ENCODE measurements at places on chromosomes 6 and 20.
A peak's percentile ranks its signal among the peaks of the same experiment; 100 is the strongest.

- DNase-seq: no peak
Measured at GRCh38 chr6:40722553-40723258, 135.5 kb upstream of the LRFN2 start.

DNA sequence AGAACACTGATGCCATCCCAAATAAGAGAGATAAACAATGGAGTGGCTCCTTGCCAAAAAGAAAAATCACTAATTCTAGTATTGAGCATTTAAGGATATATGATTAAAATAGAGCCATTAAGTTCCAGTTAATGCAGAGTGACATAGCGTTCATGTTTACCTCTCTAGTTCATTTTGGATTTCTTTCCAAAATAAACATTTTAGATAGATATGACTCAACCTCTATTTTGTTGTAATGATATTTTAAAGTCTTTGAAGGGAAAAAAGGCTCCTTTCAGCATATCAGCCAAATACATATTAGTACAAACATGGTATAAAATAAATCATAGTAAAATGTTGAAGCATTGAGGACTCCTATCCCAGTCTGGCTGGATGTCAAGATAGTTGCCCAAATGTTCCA lies 33.4 kb downstream of the RWDD2A start:
- no peak for DNase-seq

GRCh38 chr20:8756410-8756809 lies 312.5 kb upstream of the PLCB4 start:
- DNase-seq: peak; percentile 99

DNA sequence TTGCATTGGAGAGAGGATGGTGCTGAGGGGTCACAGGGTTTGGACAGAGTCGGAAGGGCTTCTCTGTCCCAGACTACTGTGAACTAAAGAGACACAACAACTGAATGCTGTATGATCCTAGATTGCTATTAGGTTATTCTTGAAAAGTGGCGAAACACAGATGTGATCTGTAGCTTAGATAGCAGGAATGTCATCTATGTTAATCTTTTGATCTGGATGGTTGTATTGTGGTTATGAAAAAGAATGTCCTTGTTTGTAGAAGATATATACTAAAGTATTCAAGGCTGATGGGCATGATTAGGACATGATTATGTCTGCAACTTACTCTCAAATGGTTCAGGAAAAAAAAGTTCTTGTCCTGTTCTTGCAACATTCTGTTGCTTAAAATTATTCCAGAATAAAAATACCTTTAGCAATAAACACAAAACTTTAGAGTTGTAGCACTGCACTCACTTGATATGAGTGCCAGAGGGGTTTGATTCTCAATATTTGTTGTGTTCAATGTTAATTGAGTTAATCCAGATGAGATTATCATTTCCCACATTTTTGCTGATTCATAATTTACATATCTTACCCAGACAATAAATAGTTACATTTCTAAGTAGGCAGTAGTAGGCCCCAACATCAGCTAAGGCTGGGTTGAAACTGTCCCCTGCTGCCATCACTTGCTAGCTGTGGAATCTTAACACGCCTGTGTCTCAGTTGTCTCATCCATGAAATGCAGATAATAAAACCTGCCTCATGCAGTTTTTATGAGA lies 645.2 kb downstream of the KIF16B start:
- no peak for DNase-seq

DNA sequence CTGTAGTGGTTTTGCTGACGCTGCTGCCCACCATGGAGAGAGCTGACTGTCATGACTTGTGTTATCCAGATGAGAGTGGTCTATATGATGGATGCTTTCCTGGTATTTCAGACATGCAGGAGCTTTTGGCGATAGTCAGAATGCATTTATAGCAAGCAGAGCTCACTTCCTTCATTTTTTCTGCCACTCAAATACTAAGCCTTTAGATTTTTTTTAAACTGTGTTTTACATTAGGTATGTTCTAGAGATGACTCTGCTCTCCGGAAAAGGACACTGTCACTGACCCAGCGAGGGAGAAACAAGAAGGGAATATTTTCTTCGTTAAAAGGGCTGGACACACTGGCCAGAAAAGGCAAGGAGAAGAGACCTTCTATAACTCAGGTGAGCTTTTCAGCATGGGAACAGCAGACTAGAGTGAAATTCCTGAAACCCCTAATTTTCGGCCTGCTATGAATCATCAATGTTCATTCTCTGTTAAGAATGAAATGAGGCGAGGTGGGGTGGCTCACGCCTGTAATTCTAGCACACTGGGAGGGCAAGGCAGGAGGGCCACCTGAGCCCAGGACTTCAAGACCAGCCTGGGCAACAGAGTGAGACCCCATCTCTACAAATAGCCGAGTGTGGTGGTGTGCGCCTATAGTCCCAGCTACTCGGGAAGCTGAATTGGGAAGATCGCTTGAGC lies 98.6 kb upstream of the CLDN20 start:
- DNase-seq: no peak

GRCh38 chr20:51211191-51211590 lies 188.3 kb upstream of the KCNG1 start:
- no peak for DNase-seq

DNA sequence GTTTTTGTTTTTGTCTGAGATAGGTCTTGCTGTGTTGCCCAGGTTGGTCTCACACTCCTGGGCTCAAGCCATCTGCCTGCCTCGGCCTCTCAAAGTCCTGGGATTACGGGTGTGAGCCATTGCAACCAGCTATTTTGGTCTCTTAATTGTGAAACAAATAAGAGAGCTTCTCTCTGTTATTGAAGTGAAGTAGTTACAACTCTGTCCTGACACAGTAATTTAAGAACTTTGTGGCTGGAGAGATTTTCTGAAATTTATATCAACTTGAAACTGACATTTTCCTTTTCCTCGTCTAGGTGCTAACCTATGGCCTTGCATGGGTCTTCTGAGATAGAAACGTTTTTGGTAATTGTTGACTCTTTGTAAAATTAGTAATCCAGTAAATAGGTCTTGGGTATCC lies 122.1 kb upstream of the DOK5 start:
- no peak for DNase-seq

GRCh38 chr6:3175715-3176402 lies 18.5 kb upstream of the TUBB2A start:
- no peak for DNase-seq

DNA sequence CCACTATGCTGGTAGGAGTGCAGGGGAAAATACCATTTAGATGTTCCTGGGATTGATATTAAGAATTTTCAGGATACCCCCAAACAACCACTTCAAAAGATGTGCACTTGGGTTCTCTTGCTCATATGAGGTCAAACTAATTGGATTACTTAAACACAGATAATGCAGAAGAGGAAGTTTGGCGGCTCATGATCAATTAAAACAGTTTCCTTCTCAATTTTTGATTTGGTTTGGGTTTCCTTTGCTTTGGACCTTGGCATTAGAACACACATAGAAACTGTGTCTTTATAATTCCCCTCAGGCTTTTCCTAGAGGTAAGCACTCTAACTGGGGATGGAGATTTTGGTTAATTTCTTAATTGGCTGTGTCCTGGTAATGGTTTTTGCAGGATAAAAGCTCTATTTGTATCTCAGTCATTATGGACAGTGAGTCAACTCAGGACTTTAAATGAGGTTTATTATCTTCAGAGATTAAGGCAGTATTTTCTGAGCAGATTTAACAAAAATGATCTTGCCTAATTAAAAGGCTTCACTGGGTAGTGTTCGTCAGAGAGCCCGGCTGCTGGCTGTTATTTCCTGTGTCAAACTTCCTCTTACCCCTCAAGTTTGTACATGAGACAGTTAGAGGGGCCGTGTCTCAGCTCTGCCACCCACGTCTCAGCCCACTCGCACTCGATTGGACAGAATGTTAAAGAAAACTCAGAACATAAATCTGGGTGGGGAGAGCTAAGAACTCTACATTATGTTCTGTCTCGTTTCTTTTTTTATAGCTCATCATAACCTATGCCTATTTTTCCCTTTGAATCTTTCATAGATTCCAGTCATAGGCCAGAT lies 50.3 kb upstream of the PREP start:
- no peak for DNase-seq

DNA sequence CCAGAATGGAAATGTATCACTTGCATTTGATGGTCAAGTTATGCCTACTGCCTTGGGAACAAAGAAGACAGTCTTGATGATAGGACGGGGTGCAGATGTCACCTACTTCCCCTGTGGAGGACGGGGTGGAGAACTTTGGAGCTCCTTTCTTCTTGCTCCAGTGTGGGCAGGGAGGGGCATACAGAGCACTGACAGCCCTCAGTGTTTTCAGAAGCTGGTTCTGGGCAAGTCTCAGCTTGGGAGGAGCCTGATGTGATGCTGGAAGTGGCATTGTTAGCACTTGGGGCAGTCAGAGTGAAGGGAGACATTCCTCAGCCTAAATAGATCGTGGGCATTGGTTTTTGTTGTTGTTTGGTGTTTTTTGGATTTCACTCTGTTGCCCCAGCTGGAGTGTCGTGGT lies 59.7 kb downstream of the SYNJ2 start:
- DNase-seq: no peak

GRCh38 chr6:129777371-129777770 lies 67.4 kb upstream of the ARHGAP18 start:
- DNase-seq: no peak

DNA sequence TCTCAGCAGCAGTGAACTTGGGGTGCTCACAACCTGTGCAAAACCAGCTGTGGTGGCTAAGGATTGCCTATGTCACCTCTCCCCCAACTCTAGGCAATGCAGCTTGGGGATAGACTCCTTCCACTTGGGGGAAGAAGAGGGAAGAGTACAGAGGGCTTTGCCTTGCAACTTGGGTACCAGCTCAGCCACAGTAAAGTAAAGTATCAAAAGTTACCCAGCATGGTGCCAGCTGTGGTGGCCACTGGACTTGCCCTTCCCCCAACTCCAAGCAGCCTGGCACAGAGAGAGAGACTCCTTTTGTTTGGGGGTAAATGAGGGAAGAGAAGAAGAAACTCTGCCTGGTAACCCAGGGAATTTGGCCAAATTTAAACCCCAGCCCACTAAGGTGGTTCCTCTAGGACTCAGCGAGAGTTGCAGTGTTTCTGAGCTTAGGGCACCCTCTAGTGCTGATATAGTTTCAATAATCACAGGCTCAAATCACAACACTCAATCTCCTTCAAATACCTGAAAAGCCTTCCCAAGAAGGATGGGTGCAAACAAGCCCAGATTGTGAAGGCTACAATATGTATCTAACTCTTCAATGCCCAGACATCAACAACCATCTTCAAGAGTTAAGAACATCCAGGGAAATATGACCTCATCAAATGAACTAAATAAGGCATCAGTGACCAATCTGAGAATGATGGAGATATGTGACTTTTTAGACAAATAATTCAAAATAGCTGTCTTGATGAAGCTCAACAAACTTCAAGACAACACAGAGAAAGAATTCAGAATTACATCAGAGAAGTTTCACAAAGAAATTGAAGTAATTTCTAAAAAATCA lies 7.6 kb upstream of the DEFB129 start:
- peak; percentile 67 for DNase-seq

- no peak for DNase-seq
Measured at GRCh38 chr20:31951203-31951529, 680 bp downstream of the PDRG1 start.

- no peak for DNase-seq
Measured at GRCh38 chr6:55299286-55299985, 27.8 kb upstream of the GFRAL start.

- peak; percentile 69 for DNase-seq
Measured at GRCh38 chr6:11536795-11537194, 754 bp upstream of the TMEM170B start.

GRCh38 chr6:87941556-87942358 lies 105.9 kb upstream of the SPACA1 start:
- no peak for DNase-seq

DNA sequence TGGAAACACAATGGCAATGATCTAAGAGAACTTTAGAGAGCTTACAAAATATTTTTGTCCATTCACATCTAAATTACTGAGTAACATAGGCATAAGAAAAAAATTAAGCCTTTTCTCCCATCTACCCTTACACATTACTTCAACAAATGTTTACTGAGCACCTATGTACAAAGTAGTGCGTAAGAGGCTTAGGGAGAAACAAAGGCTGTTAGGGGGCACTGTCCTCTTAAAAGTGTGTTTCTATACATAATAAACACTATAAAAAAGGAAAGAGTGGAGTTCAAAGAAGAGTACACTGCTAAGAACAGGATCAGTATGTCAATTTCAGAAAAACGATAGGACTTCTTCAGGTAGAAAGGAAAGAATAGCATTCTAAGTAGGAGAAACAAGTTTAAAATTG lies 12.2 kb downstream of the ILRUN start:
- no peak for DNase-seq

DNA sequence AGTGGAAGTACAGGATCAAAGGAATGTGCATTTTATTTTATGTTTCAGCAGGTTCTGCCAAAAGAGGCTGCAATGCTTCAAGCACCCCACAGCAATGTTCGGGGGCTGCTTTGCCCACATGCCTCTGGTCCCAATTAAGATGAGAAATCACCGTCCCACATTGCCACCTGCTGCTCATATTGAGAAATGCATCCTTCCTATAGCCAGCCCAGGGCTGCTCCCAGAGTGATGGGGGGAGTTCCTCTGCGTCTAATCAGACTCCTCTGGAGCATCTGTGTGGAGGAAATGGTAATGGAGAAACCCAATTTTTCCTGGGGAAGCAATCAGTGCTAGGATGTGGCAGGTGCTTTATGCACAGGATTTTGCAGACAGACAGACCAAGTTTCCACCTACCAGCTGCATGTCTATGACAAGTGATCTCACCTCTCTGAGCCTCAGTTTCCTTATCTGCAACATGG lies 33.7 kb downstream of the PTGIS start:
- DNase-seq: peak; percentile 76

- peak; percentile 12 for DNase-seq
Measured at GRCh38 chr6:158009114-158009891, 27.6 kb downstream of the SYNJ2 start.

DNA sequence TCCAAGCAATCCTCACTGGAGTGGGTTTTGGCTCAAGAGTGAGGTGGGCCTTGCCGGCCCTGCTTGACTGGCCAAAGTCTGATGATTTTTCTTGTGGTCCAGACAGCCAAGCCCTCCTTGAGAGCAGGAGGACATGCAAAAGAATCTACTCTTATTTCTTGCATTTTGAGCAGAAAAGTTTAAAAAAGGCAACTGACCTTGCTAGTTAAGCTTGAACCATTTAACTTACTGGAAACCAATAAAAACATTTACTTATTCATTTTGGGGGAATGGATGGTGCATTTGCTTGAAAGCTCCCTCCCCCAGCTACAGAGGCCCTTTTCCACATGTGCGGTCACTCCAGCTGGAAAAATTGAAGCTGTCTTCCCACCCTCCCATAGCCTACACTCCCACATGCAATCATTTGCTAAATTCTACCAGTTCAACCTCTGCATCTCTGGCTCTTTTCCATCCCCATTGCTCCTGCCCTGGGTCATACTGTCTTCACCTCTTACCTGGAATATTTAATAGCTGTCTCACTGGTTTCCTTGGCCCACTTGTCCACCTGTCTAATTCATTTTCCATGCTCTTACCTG lies 527.9 kb downstream of the DHX35 start:
- DNase-seq: no peak

GRCh38 chr20:38970302-38970701 lies 8.2 kb downstream of the DHX35 start:
- no peak for DNase-seq

DNA sequence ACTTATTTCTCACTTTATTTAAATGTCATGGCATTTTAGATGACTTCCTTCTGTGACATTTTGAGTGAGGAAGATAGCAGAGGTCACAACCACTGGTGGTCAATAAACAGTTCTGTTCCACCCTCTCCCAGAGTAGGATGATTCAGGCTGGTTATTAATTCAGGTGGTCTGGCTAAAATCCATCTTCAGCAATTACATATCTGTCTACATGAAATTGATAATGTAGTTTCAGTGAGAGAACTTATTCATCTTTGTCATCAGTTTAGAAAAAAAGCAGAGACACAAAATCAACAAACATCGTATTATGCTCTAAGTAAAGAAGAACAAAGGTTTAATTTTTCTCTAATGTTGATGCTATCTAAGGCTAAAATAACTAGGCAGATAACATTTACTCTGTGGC lies 525.5 kb downstream of the TENT5A start:
- DNase-seq: no peak
